ENCODE measurements at places on chromosomes 6 and 20.

GRCh38 chr6:113306552-113307145, 550.5 kb upstream of the MARCKS start:
- peak; percentile 62 for DNase-seq

DNA sequence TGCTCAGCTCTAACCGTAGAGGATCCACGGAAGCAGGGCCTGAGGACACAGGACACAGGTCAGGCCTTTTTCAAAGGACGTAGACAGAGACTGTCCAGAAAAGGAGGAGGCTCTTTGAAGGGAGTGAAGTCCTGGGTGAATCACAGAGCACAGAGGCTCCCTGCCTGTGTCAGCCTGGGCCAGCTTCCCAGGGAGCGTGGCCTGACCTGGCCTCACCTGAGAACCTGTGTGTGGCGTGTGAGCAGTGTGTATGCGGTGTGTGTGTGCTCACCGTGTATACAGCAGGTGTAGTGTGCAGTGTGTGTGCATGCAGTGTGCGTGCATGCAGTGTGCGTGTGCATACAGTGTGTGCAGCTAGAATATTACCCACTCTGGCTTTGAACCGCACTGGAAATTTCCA, 56.0 kb upstream of the FNDC1 start:
- no peak for DNase-seq

DNA sequence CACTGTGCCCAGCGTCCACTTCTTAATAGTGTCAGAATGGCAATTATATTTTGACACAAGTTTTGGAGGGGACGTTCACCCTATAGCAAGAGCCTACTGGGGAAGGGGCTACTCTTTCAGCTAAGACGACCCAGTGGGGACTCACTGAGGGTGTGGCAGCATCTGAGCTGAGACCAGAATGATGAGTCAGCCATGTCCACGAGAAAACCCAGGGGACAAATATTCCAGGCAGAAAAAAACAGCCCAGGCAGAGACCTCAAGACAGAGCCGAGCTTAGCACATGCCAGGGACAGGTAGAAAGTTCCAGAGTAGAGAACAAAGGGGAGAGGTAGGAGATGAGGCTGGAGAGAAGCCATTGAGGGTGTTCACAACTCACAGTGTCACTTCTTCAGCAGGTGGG, 11.2 kb downstream of the CNBD2 start:
- no peak for DNase-seq

GRCh38 chr20:12581644-12582289, 427.0 kb upstream of the SPTLC3 start:
- DNase-seq, result no peak

GRCh38 chr6:21935561-21936028, 342.0 kb downstream of the SOX4 start:
- DNase-seq, result no peak

GRCh38 chr6:156348424-156348823, 428.8 kb upstream of the ARID1B start:
- DNase-seq, result no peak

GRCh38 chr6:77425671-77426070, 37.6 kb downstream of the HTR1B start:
- DNase-seq, result no peak

DNA sequence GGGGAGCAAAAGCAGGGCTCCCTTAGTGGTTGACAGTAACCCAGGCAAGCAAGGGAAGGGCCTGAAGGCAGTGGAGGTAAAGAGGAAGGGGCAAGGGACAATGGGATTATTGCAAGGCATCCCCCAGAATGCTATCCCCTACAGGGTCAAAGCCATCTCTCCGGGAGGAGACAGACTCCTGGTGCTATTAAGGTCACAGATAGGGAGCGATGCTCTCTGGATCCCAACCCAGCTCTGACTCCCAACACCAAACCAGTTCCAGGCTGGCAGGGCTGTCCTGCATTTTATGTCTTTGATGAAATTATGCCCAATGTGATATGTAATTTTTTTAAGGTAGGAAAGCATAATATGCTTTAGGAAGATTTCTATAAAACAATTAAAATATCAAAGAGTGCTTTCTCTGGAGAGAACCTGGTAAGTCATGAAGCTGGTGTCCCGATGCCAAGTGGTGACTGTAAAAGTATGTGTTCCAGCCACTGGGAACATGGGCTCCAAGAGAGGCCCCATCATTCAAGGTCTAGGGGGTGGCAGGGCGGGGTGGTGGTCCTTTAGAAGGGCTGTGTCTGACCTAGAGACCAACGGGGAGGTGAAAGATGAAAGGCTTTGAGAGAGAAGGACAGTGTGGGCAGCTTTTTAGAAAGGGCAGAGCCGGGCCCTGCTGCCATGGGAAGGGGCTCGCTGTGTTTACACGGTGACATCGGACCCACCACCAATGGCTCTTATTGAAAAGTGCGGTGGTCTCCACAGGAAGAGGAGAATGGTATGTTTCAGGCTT, 276.5 kb downstream of the CDC5L start:
- no peak for DNase-seq

GRCh38 chr20:2002365-2002764, 8.5 kb upstream of the PDYN start:
- no peak for DNase-seq

DNA sequence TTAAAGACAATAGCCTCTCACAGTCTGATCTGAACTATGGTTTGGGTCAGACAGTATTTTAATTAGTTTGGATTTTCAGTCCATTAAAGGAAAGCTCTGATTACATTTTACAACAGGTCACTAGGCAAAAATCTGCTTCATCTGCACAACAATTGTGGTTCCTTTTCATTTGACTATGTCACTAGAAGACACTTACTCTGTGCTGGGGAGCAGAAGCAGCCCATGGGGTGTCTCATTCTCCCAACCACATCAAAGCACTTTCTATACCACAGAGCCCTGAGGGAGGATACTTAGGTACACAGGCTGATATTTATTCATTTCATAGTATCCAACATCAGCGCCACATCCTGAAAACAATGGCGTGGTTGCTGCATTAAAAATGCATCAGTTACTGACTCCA, 36.6 kb upstream of the HDAC2 start:
- DNase-seq, result no peak

DNA sequence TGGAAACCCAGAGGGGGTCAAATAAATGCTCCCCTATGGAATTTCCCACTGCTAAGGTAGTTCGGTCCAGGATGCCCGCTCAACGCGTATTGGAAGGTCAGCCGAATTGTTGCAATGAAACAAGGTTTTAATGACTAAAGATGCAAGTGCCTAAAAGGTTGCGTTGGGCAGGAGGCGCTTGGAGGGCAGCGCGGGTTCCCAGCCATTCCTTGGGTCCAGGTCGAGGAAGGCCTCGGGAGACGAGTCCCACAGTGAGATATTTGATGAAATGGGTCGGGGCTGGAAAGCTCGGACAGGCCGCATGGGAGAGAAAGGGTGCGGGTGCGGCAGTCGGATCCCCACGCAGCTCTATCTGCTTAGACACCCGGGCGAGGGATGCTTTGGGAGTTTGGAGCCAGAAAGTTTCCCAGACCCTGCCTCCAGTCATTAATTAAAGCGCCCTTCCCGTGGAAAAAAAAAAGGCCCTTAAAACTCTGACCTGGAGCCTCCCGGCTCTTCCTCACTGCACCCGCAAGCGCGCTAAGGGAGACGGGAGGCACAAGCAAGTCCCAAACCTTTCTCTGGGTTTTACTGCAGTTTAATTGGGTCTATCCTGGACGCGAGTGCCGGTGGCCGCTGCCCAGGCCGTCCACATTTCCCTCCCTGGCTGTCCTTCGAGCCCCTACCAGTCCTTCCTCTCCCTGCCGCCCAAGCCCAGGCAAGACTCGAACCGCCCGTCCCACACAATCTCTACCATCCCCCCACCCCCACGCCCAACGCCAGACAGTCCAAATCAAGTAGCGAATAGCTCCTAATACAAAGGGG, 24.2 kb downstream of the TFAP2A start:
- no peak for DNase-seq

GRCh38 chr6:52426667-52427066, 6.5 kb downstream of the EFHC1 start:
- DNase-seq, result no peak

GRCh38 chr6:79634491-79635231, 3.5 kb downstream of the SH3BGRL2 start:
- DNase-seq, result no peak

GRCh38 chr6:1763404-1763803, 153.7 kb downstream of the FOXC1 start:
- no peak for DNase-seq

- DNase-seq, result no peak
Observed at GRCh38 chr20:57390604-57391438, at the start of gene RBM38. TSS of gene RBM38 (plus strand) at chr20:57391396. CDS start at chr20:57391582, 186 bp downstream.

DNA sequence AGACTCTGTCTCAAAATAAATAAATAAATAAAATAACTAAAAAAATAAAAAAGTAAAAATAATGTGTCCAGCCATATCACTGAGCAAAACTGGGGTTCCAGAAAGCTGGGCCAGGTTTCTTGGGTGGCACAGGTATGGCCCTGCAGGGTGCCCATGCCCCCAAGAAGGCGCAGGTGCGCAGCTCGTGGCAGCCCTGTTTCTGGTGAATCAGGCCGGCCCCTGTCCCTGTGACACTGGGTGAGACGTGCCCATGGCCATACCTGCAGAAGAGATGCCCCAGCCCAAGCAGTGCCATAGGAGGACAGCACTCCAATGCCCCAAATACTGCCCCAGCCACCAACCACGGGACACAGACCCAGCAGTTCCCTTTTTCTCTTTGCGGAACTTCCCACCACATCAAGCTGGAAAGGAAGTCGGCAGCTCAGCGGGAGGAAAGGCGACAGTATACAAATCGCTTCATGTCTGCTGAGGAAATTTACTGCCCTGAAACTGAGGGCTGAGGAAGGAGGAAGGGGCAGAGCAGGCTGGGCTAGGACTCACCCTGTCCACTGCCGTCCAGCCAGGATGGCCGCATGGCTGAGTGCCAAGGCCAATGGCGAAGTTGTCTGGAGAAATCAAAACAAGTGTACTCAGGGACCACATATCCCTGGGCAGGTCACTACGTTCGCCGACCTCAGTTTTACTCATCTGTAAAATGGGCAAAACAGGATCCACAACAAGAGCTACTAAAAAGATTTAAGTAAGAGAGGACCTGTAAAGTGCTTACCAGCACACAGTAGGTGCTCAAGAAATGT, 55.4 kb downstream of the PREX1 start:
- DNase-seq, result peak; percentile 73

All from right atrium auricular region (tissue), 2 donors.